ENCODE measurements at places on chromosomes 16 and 17.

GRCh38 chr16:88999457-89000206, 22.6 kb upstream of the CBFA2T3 start:
- no peak for DNase-seq

GRCh38 chr16:55367866-55368603, 44.0 kb downstream of the IRX6 start:
- no peak for DNase-seq

DNA sequence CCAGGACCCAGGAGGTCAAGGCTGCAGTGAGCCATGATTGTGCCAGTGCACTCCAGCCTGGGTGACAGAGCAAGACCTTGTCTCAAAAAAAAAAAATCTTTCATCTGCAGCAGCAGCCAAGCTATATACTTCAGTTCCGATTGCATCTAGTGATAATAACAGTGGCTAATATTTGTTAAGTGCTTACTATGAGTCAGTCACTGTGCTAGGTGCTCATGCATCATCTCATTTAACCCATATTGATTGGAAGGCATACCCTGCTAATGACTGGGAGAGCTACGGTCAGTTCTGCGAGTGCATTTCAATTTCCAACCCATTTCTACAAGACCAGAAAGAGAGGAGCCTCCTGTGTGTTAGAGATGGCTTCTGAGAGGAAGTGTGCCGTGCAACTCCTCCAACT, 7.7 kb upstream of the TUBG2 start:
- DNase-seq: no peak

GRCh38 chr16:3065069-3065741, at the start of gene IL32:
Gene IL32 (plus strand): TSS chr16:3065640. CDS start chr16:3065812, 172 bp downstream.
- DNase-seq: peak; percentile 50

GRCh38 chr17:44522883-44523671, 19.9 kb upstream of the GPATCH8 start:
- no peak for DNase-seq

GRCh38 chr17:74201250-74201649, 2.2 kb upstream of the RPL38 start:
- no peak for DNase-seq

GRCh38 chr16:3482659-3483241, 12.5 kb downstream of the C16orf90 start:
- no peak for DNase-seq

GRCh38 chr16:90012991-90013745, 6.1 kb downstream of the DBNDD1 start:
- no peak for DNase-seq

DNA sequence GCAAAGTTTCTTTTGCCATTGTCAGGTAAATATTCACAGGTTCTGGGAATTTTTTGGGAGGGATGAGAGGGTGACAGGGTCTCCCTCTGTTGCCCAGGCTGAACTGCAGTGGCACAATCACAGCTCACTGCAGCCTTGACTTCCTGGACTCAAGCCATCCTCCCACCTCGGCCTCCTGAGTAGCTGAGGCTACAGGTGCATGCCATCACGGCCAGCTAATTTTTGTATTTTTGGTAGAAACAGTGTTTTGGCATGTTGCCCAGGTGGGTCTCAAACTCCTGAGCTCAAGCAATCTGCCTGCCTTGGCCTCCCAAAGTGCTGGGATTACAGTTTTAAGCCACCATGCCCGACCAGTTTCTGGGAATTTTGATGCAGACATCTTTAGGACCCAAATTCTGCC, 53.0 kb downstream of the IQCK start:
- DNase-seq: no peak

DNA sequence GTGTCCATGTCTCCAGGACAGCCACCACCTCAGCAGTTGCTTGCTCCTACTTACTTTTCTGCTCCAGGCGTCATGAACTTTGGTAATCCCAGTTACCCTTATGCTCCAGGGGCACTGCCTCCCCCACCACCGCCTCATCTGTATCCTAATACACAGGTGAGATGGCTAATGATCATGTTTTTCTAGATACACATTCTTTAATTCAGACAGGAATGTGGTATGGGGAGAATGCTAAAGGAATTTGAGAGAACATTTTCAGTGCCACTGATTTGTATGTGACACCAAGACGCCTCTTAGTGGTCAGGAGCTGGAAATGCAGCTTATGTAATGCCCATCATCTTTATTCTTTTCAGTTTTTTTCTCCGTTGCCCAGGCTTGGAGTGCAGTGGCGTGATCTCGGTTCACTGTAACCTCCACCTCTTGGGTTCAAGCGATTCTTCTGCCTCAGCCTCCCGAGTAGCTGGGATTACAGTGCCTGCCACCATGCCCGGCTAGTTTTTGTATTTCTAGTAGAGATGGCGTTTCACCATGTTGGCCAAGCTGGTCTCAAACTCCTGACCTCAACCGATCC, 8.9 kb upstream of the RAPGEFL1 start:
- DNase-seq: no peak

DNA sequence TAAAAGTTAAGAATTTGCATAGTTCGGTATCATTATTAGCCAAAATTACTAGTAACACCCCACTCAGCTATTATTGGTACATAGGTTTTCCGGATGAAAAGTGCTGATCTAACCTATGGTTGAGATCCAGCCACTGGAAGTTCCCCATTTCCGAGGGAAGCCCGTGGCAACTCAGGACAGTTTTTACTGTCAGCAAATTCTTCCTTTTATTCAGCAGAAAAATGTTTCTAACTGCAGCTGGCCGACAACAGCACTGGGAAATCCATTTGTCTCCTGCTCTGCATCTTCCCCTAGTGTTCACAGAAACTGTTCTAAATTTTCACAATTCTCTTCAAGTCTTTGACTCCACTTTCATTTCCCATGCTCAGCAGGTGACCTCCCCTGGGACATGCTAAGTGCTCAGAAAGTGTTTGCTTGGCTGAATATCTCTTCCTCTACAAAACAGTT, 15.5 kb upstream of the MMD start:
- no peak for DNase-seq

All from activated T-helper 1 cell treated with anti-CD3 and anti-CD28 coated beads, Interleukin-2, amount 50 U/mL, for 16 hours (primary cell).